ENCODE measurements at places on chromosomes 2 and 18.

DNA sequence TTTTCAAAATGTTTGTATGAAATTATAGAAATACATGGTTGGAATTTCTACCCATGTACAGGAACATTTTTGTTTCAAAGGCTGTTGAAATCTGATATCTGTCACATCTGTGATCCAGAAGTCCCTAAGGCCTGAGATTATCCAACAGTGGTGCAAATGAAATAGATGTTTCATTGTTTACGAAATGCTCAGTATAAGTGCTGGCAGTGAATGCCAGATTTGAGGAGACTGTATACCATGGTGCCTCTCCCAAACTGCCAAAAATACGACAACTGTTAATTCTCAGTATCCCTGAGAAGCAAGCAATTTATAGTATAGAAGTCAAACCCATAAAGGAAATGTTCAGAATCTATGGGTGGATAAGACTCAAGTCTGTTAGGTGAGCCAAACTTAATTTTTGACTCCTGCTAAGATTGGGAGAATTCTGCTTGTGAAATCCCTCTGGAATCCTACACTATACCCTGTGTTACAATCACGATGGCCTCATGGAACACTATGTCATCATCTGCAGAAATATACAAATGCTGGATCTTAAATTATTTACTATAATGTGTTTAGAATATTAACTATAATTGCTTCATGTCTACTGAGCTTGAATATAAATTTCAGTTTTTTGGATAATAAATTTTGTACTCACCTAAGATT, 71.2 kb upstream of the DOCK10 start:
- no peak for DNase-seq

DNA sequence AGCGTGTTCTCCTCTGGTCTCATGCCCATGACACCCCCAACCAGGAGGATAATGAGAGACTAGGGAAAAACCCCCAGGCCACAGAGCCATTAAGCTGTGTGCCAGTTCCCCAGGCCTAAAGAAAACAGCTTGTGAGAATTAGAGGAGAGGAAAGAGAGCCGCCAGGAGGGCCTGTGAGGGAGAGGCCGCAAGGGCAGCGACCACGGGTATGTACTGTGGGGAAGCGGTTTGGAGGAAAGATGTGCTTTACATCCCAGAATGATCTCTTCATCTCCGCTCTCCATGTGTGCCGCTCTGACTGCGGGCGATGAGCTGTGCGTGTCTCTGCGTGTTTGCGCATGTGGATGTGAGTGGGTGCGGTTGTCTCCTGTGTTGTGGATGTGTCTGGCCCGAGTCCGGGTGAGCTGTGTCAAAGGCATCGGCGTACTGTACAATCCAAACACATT, 82.9 kb downstream of the DYSF start:
- DNase-seq = no peak

DNA sequence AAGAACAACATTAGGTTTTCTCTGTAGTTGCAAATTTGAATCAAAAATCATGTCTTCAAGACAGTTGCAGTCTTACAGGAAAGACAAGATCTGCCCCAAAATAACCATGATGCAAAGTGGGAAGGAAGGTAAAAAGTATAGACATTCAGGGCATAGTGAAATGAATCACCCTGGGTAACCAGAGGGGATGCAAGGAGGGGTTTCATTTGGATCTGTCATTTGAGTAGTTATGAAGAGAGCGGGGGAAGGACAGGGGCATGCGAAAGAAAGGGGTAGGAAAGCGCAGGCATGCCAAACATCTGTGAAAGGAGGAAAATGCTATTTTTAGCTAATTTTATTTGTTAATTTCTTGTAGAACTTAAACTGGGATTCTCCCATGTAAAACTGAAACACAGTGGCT, 219.1 kb upstream of the BOD1L2 start:
- DNase-seq = no peak

GRCh38 chr18:686339-687111, 25.9 kb downstream of the ENOSF1 start:
- DNase-seq = no peak

DNA sequence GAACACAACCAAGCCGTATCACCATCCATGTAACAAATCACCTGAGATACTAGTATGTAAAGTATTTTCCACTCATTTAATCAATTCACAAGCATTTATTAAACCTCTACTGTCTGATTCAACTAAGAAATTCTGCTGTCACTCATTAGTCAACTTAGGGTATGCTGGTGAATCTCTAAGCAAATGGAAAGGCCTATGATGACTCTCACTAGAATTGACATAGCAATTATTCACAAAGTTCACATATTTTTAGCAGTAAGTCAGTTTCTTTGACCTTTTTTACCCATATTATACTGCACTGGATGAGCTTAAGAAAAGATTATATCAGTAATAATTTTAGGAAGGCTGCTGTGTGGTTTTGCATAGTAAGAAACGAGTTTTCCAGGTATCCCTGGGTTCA, 130.1 kb downstream of the SLC8A1 start:
- DNase-seq = no peak

- DNase-seq = no peak
Measured at GRCh38 chr18:48696218-48696617, 157.4 kb downstream of the CTIF start.

DNA sequence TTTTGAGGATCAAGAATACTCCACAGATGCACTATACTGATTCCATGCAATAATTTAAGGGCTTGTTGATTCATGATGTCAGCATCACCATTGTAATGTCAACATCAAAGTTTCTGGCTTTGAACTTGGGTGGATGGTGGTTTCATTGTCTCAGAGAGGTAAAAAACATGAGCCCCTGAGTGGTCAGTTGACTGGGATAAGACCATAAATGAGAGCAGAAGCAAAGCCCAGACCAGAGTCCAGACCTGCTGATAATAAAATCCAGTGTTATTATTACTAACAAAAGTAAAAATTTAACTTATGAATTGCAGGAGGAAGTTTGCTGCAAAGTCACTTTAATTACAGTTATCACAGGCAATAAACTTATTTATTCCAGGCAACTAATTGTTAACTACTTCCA, 358.2 kb downstream of the GALNT13 start:
- no peak for DNase-seq

Data from stimulated activated CD4-positive, alpha-beta T cell treated with anti-CD3 and anti-CD28 coated beads, Interleukin-2, amount 100 ng/mL, for 48 hours (primary cell).